ENCODE measurements at places on chromosomes 6 and 20. TPM values are rescaled to one million over a fixed set of nuclear protein-coding genes. Genes with fewer than 3 reads are reported as not detected.

- no peak overlapping the region for H3K27ac ChIP-seq
- no peaks in the 10 kb centered on the region for H3K27me3 ChIP-seq
- H3K4me1 ChIP-seq = no peaks in the 10 kb centered on the region
- DNase-seq = no peak
- H3K4me3 ChIP-seq = no peak overlapping the region
- H3K36me3 ChIP-seq = no peaks in the 10 kb centered on the region
Observed at GRCh38 chr6:77466451-77467437, 3.5 kb upstream of the HTR1B start.

DNA sequence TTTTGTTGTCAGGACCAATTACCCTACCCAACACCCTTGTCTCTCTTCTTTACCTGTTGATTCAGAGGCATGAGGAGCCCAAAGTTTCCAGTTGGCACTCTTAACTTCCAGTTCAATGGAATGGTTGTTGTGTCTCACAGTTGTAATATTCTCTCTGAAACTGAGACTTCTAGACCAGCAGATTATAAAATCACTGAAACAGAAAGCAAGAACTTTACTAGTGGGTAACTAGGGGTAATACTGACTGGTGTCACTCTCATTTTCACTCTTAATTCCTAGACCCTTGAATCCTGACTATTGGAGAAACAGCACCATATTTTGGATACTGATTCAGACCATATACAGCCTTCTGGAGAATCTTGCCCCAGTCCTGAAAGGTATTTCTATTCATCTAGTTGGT, 140.2 kb upstream of the MMS22L start:
- no peaks in the 10 kb centered on the region for H3K36me3 ChIP-seq
- no peak for DNase-seq
- no peaks in the 10 kb centered on the region for H3K27me3 ChIP-seq
- H3K4me3 ChIP-seq = no peak overlapping the region

DNA sequence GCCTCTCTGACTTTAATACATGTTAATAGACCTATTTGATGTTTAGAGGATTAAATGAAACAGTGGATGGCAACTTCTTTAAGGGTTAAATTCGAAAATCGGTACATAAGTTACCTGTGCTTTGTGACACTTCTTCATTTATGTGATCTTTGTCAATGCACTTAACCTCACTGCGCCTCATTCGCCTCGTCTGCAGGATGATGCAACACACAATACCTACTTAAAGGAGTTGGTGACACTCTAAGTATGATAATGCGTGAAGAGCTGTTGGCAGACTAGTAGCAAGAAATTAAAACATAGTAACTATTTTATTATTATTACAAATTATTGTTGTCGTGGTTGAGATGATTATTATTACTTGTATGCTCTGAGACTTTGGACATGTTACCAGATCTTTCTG, 92.8 kb downstream of the TSHZ2 start:
- H3K4me1 ChIP-seq = no peaks in the 10 kb centered on the region
- H3K36me3 ChIP-seq = no peaks in the 10 kb centered on the region
- no peak overlapping the region for H3K4me3 ChIP-seq
- peaks cover 17% of the 10 kb centered on the region for H3K27me3 ChIP-seq
- no peak overlapping the region for H3K27ac ChIP-seq

DNA sequence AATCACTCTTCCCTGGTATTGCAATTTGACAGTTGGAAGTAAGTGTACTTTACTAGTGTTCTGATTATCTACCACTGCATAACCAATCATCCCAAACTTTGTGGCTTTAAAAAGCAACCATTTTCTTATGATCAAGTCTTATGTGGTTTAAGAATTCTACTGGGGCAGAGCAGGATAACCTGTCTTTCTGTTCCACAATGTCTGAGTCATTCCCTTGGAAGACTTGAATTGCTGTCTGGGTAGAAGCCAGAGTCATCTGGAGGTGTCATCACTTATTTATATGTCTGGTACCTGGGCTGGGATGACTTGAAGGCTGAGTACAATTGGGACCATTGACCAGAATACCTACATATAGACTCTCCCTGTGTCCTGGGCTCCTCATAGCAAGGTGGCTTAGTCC, 644.3 kb downstream of the HDGFL1 start:
- H3K36me3 ChIP-seq = no peaks in the 10 kb centered on the region
- DNase-seq = no peak
- H3K27ac ChIP-seq = no peak overlapping the region
- H3K4me1 ChIP-seq = peaks cover 8% of the 10 kb centered on the region

GRCh38 chr6:30721198-30722024, 1.3 kb downstream of the TUBB start:
- peak overlapping the region; percentile 92 for H3K4me3 ChIP-seq
- peaks cover 51% of the 10 kb centered on the region for H3K36me3 ChIP-seq
- H3K4me1 ChIP-seq = peaks cover 2% of the 10 kb centered on the region
- DNase-seq = peak; percentile 87
- no peaks in the 10 kb centered on the region for H3K27me3 ChIP-seq

DNA sequence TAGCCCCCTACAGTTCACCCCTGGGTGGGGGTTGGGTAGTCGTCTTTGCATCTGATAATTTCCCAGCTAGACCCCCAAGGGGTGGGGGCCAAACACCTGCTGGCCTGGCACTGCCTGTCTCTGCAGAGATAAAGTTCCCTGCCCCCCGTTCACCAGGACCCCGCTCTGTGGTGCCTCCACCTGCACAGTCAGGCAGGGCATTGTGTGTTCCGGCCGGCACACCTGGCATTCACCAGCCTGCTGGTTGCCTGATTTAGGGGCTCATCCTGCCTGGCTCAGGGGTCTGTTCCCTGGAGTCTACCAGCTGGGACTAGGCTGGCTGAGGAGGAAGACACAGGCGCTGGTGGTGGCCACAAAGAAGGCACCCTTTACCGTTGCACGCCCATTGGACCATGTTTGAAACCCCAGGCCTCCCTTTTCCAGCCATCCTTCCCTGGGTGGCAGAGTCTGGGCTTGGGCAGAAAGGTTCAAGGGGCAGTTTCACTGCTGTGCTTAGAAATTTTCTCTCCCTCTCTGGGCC, 30.8 kb upstream of the SCRT2 start:
- no peak overlapping the region for H3K27ac ChIP-seq
- H3K27me3 ChIP-seq = 0 out of 2 replicates have a peak, but pooled peaks cover 5% of the 10 kb centered on the region
- H3K36me3 ChIP-seq = no peaks in the 10 kb centered on the region
- H3K4me3 ChIP-seq = no peak overlapping the region

EPHA7 gene
- 75.3 TPM for total RNA-seq

DNA sequence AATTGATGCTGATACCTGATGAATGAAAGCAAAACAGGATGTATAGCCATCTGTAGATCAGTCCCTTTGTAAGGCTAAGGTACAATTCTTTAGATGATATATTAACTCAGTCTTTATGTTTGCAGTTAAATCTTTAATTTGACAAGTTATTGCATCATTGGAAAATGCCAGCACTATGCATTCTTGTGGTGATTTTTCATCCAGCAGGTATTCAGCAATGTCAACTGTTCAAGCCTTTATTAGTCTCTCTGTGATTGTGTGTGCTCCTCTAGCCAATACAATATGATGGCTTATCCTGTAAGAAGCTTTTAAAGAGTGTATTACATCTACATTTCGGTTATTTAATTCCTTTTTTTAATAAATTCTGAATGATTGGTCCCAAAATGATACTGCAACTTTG, 34.3 kb downstream of the HLA-DMB start:
- no peaks in the 10 kb centered on the region for H3K27me3 ChIP-seq
- no peaks in the 10 kb centered on the region for H3K36me3 ChIP-seq
- H3K4me3 ChIP-seq = no peak overlapping the region
- DNase-seq = no peak
- H3K4me1 ChIP-seq = no peaks in the 10 kb centered on the region
- H3K27ac ChIP-seq = no peak overlapping the region

MAS1 gene
- 0.04 TPM for total RNA-seq

DNA sequence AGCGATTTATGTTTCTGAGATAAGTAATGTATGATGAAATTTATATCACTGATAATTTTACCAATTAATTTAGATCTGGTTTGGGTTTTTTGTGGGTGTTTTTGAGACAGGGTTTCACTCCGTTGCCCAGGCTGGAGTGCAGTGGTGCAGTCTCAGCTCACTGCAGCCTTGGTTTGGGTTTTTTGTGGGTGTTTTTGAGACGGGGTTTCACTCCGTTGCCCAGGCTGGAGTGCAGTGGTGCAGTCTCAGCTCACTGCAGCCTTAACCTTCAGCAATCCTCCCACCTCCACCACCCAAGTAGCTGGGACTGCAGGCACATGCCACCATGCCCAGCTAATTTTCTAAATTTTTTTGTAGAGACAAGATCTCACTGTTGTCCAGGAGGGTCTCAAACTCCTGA, 13.0 kb downstream of the MRS2 start:
- no peaks in the 10 kb centered on the region for H3K4me1 ChIP-seq
- no peaks in the 10 kb centered on the region for H3K27me3 ChIP-seq
- H3K36me3 ChIP-seq = peaks cover 10% of the 10 kb centered on the region
- no peak for DNase-seq
- no peak overlapping the region for H3K27ac ChIP-seq

DNA sequence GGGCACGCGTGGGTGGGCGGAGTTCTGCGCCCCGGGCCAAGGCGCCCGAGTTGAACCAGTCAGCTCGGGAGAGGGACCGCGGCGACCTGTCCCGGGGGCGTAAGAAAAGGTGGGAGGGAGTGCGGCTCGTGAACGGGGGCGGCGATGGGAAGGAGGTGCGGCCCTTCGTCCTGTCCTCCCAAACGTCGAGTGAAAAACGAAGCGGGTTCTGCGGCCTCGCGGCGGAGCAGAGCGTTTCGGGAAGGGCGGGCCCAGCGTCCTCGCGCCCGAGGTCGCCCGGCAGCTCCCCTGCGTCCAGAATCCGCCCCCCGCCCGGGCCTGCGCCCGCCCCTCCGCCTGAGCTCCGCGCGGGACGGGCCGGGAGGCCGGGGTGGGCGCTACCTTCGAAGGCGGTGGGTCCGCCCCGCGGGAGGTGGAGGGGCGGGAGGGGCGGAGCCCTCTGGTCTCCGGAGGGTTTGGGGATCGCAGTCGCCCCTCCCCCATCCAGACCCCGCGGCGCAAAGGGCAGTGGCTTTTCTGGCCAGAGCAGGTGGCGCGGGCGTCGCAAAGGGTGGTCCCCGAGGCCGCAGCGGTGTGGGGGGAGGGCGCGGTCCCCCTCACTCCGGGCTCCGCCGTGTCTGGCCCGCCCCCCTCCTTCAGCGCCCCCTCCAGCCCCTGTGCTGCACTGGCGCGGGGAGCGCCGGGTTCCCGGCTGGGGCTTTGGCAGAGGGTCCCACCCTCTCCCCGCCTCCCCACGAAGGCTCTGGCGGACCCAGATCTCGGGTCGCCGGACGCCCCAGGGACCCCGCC, 838 bp downstream of the STMN3 start:
- H3K4me3 ChIP-seq = peak overlapping the region; percentile 55
- H3K4me1 ChIP-seq = peaks cover 6% of the 10 kb centered on the region
- H3K27me3 ChIP-seq = no peaks in the 10 kb centered on the region
- H3K36me3 ChIP-seq = no peaks in the 10 kb centered on the region

CDH26 gene
- 0.18 TPM for total RNA-seq

FGD2 gene
- not detected for total RNA-seq

DNA sequence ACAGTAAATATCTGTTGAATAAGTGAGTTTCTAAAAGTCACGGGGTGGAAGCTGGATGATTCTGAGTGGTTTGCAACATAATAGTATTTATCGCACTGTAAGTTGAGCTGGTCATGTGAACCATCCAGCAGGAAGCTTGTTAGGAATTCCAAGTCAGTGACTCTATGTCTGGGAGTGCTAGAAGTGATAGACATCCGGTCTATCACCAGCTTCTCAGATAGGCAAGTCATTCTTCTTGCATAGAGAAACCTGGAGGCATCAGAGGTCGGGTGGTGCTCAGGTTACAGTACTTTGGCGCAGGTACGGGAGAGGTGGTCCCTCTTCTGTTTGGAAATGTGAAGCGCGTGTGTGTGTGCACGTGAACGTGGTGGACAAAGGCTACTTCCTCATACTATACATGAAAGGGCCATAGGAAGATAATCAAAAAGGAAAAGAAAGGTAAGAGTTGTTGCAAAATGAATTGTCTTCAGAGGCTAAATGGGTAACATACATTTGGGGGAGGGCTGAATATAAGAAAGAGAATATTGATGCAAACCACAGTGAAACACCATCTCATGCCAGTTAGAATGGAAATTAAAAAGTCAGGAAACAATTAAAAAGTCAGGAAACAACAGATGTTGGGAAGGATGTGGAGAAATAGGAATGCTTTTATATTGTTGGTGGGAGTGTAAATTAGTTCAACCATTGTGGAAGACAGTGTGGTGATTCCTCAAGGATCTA, 299.3 kb upstream of the ZFP64 start:
- H3K4me3 ChIP-seq = no peak overlapping the region
- no peak overlapping the region for H3K27ac ChIP-seq
- H3K27me3 ChIP-seq = peaks cover 10% of the 10 kb centered on the region
- H3K36me3 ChIP-seq = no peaks in the 10 kb centered on the region

- H3K27ac ChIP-seq = no peak overlapping the region
- H3K4me1 ChIP-seq = peaks cover 13% of the 10 kb centered on the region
- no peak for DNase-seq
Observed at GRCh38 chr6:158314737-158315136, 2.5 kb downstream of the TULP4 start.
